Stimulated activated CD8-positive, alpha-beta memory T cell treated with anti-CD3 and anti-CD28 coated beads, Interleukin-7, amount 100 ng/mL, for 1 hour (primary cell): ENCODE measurements at places on chromosomes 1 and 21.

GRCh38 chr1:15290382-15290781 is 43.4 kb downstream of the FHAD1 start:
- DNase-seq = no peak

DNA sequence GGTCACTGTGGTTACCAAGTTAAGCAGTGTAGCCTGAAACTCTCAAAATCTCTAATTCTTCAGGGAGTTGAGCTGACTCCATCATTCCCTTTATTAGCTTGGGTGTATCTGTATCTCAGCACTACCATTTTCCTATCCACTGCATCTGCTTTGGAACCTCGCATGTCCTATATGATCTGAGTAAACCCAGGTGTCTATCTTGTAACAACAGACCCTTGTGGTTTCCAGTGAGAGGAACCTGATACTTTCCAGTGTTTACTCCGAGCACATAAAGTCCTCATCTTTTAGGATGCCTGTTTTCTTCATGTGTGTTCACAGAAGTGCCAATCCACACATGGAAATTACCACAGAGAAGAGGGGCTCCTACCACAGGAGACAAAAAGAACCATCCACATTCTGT is 650.4 kb downstream of the LMO4 start:
- no peak for DNase-seq

GRCh38 chr1:21342961-21343838 is 52.9 kb upstream of the ECE1 start:
- no peak for DNase-seq

DNA sequence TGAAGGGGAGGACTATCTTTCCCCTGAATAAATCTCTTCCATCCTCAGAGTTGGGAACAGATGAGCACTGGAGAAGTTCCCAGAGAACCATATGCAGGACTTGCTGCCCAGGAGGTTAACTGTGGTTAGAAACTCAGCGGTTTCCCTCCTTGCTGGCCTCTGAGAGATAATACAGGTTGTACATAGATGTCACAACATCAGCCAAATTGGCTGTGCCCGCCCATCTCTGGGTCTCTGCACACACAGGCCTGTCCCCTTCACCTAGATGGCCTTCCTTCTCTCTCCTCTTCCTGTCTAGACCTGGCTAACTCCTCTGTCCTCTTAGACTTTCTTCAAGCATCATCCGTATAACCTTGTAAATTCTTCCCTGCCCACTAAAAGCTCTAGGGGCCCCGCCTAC is 5.7 kb downstream of the RGS5 start:
- no peak for DNase-seq

- no peak for DNase-seq
Measured at GRCh38 chr21:45889961-45890360, 91.6 kb upstream of the COL6A1 start.

GRCh38 chr1:90262791-90263190 is 267.9 kb downstream of the ZNF326 start:
- no peak for DNase-seq

DNA sequence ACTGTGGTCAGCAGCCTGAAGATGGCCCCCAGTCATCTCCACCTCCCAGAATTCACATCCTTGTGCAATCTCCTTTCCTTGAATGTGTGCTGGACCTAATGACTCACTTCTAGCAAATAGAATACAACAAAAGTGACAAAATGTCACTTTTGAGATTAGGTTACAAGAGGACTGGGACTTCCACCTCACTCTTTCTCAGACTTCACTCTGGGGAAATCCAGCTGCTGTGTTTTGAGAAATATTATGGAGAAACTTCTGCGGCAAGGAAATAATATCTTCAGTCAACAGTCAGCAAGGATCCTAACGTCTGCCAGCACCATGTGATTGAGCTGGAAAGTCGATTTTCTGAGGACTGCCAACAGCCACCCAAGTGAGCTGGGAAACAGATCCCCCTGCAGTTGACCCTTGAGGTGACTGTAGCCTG is 70.5 kb upstream of the GADD45A start:
- no peak for DNase-seq

DNA sequence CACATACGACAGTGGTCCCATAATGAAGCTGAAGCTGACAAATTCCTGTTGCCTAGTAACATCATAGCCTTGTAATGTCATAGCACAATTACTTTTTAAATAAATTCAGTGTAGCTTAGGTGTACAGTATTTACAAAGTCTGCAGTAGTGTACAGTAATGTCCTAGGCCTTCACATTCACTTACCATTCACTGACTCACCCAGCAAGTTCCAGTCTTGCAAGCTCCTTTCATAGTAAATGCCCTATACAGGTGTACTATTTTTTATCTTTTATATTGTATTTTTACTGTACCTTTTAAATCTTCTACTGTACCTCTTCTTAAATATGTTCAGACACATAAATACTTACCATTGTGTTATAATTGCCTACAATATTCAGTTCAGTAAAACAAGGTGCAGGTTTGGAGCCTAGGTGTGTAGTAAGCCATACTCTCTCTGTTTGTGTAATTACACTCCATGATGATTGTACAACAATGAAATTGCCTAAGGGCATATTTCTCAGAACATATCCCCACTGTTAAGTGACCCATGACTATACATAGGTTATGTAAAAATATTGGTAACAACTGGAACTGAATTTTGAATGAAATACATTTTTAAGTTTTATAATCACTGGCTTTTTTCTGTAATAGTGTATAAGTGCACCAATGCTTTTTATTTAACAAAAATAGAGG is 33.5 kb upstream of the ADAM30 start:
- no peak for DNase-seq

- DNase-seq = no peak
Measured at GRCh38 chr1:98104289-98104688, 183.5 kb upstream of the DPYD start.

GRCh38 chr1:94797291-94797690 is 22.9 kb upstream of the SLC44A3 start:
- DNase-seq = no peak

DNA sequence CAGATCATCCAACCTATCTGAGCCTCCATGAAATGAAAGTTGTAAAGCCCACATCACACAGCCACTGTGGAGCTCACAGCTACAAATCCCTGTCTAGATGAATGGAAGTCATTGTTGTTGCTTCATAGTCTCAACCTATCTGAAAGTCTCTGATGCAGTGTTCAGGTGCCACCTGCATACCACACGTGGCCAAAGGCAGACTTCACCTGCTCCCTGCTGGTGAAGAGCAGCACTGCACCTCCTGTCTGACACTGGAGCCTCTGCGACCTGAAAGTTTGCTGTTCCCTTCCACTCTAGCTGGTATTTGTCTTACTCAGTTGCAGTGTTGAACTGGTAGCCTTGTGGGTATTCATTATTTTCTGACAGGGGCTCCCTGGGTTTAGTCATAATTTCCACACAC is 18.4 kb downstream of the LORICRIN start:
- no peak for DNase-seq

- DNase-seq = no peak
Measured at GRCh38 chr1:214808845-214809460, 206.0 kb downstream of the CENPF start.

DNA sequence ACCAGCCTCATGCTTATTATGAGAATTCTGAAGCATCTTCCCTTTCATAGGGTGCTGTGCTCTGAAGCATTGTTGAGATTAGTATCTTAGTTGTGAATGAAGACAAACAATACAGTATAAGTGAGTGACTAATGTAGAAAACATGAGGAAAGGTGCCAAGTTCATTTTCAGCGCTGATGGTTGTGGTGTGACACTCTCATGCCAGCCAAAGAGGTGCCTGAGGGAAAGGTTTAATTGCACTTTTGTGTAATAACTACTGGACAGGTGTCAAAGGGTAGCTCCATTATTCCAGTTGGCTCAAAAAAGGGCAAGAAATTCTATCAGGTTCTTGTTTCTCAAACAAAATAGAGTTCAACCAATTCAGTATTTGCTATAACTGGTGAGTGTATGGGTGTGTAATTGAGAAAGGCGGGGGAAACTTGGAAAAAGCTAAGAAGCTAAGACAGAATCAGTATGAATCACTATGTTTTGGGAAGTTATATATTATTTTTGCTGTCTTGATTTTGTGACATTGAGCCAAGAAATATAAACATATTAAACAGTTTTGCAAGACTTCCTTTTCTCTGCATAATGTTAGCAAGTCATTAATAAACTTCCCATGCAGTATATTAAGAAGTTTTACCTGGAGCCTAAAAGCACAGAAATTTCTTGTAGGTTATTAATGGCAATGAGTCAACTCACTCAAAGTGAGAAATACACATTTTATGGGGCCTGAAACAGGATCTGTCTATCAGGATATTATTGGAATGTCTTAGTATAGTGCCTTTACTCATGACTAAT is 31.8 kb downstream of the KCNK2 start:
- DNase-seq = no peak

DNA sequence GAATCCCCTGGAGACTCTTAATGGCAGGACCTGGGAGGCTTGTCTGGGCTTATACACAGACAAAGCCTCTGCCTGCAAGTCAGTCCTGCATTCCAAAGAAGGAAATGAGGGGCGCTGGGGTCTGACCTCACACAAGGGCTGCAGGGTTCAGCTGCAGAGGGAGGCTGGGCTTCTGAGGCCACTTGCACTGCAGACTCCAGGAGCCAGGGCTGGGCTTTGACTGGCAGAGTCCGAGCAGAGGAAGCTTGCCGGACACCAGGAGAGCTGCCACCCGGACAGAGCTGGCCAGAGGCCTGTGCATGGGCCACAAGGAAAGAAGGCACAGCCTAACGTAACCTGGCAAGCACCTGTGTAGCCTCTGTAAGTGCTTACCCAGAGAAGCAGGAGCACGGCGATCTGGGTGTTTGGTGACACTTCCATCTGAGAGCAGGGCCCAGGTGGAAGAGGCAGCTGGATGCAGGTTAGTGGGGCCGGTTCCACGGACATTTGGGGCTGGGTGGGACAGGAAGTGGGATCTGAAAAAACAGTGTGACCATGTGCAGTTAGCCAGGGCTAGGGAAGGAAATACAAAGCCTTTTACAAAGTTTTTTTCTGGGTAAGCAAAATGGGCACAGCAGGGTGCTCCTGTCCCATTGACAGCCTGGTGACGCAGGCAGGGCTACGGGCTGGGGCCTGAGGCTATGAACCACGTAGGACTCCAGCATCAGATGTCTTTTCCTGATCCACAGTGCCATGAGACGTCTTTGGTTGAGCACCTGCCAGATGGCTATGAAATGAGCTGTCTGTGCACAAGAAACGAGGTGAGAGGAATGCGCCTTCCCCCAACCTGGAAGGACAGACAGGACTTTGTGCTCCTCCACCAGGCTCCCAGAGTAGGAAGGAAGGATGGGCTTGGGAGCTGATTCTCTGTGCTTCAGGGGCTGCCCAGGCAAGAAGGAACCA is 37.3 kb upstream of the LBR start:
- DNase-seq = no peak

DNA sequence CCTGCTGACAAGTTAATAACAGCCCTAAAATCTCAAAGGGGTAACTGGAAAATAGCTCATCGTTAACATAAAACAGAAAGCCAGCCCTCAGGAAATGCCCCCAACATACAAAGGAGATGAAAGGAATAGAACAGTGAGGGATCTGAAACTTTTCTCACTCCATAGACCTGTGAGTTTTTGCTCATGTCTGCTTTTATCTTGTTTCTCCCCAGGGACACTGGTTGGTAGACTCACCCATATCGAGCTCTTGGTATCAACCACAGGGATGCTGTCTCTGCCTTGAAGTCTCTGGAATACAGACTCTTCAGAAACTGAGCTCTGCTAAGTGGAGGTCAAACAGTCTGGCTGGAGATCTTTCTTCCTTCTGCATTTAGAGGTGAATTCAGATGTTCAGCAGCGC is 77.4 kb upstream of the CAMK1G start:
- no peak for DNase-seq

GRCh38 chr1:23244256-23244761 is 27.0 kb upstream of the HTR1D start:
- DNase-seq = no peak

DNA sequence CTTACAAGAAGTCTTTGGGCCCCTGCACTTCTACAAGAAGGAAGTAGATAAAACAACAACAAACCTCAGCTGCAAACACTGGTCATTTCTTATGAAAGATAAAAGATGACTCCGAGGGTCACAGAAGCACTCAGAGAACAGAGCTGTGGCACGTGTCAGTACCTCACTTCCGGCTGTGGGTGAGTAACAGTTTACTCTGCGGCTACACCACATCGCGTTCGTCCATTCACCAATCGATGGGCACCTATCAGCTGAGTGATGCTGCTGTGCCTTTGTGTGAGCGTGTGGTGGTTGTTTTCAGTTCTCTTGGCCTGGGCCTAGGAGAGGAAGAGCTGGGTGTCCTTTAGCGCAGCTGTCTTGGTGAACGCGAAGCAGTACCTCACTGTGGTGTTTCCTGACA is 49.9 kb downstream of the COL6A1 start:
- no peak for DNase-seq

DNA sequence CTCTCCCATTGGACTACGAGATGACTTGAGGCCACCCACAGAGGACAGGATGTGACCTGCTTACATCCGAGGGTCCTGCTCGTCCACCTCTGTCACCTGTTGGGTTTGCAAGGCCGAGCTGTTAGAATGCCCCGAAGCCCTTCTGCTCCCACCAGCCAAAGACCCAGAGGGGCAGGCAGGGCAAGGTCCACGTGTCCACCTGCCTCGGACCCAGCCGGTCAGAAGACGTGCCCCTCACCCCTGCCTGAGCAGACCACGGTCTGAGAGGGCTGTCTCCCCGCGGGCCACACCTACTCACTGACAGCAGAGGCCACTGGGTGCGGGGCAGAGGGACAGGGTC is 30.3 kb upstream of the TRAPPC10 start:
- DNase-seq = no peak

- no peak for DNase-seq
Measured at GRCh38 chr1:7574121-7575040, 196.7 kb upstream of the VAMP3 start.

- peak; percentile 36 for DNase-seq
Measured at GRCh38 chr1:32334864-32335534, 1.0 kb downstream of the MARCKSL1 start.

DNA sequence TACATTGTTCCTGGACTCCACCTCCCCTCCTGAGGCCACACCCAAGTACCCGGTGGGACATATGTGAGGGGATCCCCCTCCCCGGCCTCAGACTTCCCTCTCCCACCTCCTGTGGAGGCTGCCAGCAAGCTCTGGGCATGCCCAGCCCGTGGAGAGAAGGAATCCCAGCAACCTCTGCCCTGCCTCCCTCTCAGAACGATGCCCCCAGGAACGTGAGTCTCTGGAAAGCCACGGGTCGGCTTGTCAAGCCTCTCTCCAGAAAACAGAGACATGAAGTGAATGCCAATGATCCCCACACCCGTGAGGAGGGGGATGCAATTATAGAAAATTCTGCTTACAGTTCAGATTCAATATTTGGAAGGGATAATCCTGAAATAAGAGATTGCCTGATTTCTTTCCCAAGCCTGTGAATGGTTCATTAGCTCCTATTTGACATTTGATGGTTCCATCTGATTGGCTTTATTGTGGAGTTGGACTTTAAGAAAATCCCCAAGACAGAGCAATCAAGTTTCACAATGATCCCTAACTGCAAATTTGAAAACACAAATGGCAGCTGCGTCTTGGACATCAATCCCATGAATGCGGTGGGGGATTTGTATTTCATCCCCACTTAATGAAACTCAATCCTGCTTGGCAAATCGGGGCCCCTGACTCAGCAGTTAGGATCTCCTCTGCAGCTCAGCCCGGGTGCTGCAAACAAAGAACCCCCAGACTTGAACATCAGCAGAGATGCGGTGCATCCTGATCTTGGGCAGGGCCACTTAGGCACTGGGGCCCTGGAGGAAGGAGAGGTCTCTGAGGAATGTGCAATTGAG is 9.1 kb upstream of the GUCA2B start:
- DNase-seq = no peak
